ENCODE measurements at places on chromosomes 6 and 20.
A peak's percentile ranks its signal among the peaks of the same experiment; 100 is the strongest.

DNA sequence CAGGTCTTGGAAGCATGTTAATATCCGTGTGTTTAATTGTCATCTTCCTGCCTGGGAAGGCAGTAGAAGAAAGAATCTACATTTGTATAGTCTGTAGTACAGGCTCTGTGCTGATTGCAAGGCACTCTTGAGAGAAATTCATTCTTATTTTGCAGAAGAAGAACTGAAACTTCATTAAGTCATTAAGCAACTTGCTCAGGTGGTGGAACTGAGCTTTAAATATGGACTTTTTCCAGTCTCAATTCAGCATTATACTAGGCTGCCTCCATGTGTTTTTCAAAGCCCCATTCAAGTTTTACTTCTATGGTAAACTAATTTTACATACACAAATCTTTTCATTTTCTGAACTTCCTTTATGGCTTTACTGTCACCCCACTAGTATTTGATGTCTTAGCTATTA is 18.7 kb downstream of the ZNF451 start:
- no peak for ATAC-seq

DNA sequence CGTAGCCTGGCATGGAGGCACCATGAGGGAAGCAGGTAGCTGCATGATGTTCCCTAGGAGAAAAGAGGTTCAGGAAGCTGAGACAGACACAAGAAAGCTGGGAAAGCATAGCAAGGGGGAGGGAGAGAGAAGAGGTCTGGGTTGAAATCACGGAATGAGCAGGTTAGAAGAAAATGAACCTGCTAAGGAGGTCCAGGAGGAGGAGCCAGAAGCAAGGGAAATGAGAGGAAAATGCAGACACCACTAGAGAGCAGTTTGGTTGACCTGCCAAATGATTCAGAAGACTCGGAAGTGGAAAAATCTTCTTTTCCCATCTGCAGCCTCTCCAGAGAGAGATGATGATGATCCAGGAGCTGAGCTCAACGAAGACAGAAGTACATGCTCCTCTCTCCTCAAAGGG is 70.9 kb downstream of the VIP start:
- no peak for ATAC-seq

DNA sequence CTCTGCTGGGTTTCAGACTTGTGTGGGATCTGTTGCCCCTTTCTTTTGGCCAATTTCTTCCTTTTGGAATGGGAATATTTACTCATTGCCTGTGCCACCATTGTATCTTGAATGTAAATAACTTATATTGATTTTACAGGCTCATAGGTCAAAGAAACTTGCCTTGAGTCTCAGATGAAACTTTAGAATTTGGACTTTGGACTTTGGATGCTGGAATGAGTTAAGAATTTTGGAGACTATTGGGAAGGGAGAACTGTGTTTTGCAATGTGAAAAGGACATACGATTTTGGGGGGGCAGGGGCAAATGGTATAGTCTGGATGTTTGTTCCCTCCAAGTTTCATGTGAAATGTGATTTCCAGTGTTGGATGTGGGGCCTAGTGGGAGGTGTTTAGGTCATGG is 62.6 kb upstream of the TNFRSF21 start:
- ATAC-seq: no peak

- no peak for ATAC-seq
Observed at GRCh38 chr20:41960166-41960565, 342.0 kb upstream of the CHD6 start.

- peak; percentile 44 for ATAC-seq
Observed at GRCh38 chr20:3887876-3888620, 1.1 kb upstream of the PANK2 start.

GRCh38 chr6:1873781-1874180 is 264.1 kb downstream of the FOXC1 start:
- ATAC-seq: no peak

DNA sequence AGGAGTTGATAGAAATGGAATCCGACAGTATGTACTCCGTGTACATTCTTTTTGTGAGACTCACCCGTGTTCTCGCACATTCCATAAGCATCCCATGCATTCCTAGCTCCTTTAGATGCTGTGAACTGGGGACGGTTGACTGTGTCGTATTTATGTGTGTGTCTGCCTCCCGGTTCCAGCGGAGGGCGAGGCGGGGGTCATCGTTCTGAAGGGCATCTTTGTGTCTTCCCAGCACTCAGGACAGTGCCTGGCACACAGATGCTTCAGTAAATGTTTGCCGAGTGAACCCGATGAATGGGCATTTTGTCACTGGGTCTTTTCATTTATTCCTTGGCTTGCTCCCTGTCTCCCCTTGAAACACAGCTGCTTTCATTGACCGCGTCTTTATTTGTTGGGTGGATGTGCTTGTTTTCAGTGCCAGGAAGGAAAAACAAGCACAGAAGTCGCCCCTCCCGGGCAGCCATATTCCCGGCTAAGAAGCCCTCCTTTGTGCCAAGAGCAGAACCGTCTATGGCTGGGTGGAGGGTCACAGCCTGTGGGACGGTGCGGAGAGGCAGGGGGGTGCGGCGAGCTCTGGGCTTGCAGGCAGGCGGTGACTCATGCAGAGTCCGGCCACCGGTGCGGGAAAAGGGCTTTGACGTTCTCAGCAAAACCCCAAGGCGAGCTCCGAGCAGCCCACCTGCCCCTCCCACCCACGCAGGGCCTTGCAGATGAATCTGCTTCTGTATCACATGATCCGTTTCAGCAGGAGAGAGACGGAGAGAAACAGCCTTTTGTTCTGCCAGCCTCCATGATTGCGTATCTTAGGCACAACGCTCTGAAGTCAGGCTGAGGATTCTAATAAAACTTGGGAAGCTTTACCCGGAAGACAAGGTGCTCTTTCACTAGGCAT is 11.2 kb upstream of the PSMG4 start:
- ATAC-seq: peak; percentile 90

GRCh38 chr20:11249683-11250082 is 575.9 kb upstream of the JAG1 start:
- ATAC-seq: no peak

DNA sequence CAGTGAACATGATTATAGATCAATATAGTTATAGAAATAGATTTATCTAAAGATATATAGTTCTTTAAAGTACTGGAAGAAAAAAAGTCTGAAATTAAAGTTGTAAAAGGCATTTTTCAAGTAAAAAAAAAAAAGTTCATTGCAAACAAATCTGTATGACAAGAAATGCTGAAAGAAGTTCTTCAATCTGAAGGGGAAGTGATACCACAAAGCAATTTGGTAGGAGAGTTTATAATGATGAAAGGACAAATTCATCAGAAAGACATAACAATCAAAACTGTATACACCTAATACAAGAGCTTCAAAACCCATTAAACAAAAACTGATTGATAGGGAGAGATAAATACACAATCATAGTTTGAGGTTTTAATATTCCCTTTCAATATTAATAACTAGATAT is 14.1 kb downstream of the HUS1B start:
- ATAC-seq: no peak

- peak; percentile 72 for ATAC-seq
Observed at GRCh38 chr6:4370066-4370465, 234.7 kb upstream of the ECI2 start.

GRCh38 chr6:37236921-37237320 is 20.7 kb upstream of the TBC1D22B start:
- no peak for ATAC-seq

- no peak for ATAC-seq
Observed at GRCh38 chr6:111686249-111686931, 80.7 kb upstream of the TRAF3IP2 start.

DNA sequence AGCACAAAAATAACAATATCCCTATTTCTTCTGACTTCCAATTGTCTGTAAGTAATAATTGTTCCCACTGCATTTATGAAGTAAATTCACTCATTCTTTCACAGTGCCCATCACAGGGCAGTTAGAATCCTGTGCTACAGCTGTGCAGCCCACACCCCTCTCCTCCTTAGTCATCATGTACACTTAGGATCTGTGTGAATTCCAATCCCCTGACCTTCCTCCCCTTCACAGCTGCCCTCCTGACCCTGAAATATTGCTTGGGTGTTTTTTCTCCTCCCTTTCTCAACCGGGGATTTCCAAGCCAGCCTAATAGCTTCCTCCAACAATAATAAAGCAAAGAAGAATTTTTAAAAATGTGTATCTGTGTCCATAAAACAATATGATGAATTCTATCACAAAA is 91.5 kb upstream of the BEND6 start:
- peak; percentile 23 for ATAC-seq

Measured in SK-N-SH treated with all-trans-retinoic acid at 6 μM for 48 hours (cell line).